ENCODE measurements at places on chromosomes 5 and 9.

DNA sequence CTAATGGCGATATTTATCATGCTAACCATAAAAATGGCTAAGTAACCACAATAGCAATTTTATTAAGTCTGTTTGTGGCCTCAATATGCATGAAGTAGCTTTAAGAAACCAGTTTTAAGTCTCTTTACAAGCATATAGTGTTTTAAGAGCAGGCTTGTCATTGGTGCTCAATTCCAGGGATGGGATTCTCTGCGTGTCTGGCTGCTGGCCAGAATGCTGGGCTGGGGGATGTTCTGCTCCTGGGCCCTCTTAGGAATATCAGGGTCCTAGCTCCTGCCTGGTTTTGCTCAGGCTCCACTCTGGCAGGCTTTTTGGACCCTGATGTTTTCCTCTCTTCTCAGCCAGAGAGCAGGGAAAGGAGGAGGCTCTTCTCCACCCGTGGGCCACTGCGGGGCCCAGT, 127.2 kb downstream of the PDE8B start:
- peak; percentile 57 for DNase-seq

DNA sequence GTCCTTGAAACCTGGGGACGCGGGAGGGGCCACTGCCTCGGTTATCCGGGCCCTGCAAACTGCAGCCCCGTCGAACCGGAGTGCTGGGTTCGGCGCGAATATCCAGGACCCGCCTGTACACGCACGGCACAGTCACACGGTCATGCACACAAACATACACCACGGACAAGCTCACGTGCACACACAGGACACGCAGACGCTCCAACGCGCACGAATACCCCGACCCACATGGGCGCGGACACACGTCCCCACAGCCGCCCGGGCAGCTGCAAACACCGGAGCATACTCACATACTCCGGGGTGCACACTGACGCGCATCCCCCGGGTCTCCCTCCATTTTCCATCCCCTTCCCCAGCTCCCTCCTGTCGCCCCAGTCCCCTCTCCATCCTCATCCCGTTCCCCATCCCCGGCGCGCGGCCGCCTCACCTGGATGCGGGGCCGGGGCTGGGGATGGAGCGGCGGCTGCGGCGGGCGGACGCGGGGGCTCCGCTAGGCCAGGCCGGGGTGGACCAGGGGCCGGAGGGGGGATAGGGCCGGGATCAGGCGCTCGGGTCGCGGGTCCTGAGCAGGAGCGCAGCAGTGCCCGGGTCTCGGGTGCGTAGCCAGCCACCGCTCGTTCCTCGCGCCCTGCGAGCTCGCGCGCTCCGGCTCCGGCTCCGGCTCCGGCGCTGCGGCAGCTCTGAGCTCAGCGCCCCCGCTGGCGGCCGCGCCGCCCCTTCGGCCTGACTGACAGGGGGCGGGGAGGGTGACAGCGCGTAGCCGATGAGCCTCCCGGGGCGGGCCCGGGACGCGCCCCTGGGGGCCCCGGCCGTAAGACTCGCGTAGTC, at the start of the genes EIF4E1B and SNCB:
TSS of gene EIF4E1B (plus strand) at position 823 of the 828 bp plus-strand sequence. CDS start 12,113 bp downstream, outside the sequence.
TSS of gene SNCB (minus strand) at position 682 of the 828 bp plus-strand sequence. CDS start 880 bp downstream, outside the sequence.
- peak; percentile 80 for DNase-seq

GRCh38 chr5:179866241-179867078, 7.8 kb upstream of the MRNIP start:
- peak; percentile 9 for DNase-seq

DNA sequence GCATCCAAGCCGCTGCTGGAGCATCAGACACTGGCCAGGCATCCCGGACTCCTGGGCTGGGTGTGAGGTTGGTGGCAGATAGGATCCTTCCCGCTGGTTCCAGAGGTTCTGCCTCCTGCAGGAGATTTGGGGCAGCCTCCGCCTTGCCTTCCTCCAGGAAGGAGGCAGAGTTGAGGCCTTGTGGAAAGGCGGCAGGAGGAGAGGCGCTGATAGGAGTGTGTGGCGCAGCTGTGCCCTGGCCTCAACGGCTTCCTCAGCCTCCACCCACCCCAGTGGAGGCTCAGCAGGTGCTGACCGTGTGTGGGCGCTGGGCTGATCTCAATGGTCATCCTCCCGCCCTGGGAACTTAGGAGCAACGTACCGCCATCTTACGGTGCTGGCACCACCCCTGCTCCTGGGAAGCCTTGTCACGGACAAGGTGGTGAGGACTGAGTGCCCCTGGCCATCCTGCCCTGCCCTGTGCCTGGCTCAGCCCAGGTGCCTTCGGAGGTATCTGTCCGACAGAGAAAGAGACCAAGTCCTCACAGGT, 10.2 kb downstream of the NCS1 start:
- no peak for DNase-seq

- no peak for DNase-seq
Observed at GRCh38 chr9:27864644-27865438, 291.6 kb upstream of the C9orf72 start.

Measured in COR-L47 (cell line).